ENCODE measurements at places on chromosomes 4 and X.

GRCh38 chr4:95367824-95368223 is 180.9 kb downstream of the UNC5C start:
- no peak for DNase-seq

- no peak for DNase-seq
Measured at GRCh38 chr4:100631281-100631968, 113.6 kb upstream of the EMCN start.

DNA sequence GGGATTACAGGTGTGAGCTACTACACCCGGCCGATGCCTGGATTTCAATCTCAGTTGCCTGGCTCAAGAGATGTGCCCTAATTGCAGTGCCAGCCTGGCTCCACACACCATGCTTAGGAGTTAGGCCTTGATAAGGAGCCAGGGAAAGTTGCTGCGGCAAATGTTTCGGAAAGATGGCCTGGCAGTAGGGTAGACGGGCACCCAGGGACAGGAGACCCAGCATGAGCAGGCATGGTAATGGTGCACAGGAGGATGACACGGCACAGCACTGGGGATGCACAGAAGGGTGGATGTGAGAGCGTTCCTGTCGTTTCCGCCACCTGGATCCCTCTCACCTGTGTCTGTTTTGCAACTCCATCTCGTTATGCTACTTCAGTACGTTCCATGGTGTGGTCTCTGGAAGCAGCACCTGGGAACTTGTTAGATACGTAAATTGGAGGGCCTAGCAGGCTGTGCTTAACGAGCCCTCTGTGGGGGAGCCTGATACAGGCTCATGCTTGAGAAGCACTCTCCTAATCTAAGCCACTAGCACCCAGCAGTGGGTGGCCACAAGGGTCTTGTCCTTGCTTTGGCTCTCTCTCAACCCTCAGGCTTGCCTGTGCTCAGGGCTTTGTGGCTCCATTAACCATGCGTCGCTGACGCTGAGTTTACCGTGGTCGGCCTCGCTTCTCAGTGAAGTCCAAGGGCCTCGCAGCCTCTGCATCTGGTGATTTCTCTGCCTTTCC is 20.3 kb downstream of the RNF4 start:
- no peak for DNase-seq

- peak; percentile 33 for DNase-seq
Measured at GRCh38 chr4:89294573-89295269, 12.9 kb downstream of the GPRIN3 start.

GRCh38 chr4:100540131-100540530 is 22.3 kb upstream of the EMCN start:
- DNase-seq, result no peak

GRCh38 chr4:44738615-44739014 is 12.3 kb upstream of the GNPDA2 start:
- DNase-seq, result peak; percentile 10

DNA sequence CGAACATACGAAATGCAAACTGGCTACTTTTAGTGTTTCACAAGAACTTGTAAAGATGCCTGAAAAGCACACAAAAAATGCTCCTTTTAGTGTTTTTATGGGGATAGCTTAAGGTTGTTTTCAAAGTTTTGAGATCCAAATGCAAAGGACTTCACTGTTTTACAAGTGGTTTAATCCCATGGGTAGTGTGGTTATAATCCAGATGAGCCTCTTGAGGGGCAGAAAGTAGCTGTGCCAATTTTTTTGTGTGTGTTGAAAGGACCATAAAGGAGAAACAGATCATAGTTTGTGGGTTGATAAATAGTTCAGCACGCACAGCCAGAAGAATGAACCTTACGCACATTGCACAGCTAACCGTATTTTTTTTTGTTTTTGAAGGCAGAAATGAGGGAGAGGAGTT is 126.9 kb upstream of the GIMD1 start:
- no peak for DNase-seq

DNA sequence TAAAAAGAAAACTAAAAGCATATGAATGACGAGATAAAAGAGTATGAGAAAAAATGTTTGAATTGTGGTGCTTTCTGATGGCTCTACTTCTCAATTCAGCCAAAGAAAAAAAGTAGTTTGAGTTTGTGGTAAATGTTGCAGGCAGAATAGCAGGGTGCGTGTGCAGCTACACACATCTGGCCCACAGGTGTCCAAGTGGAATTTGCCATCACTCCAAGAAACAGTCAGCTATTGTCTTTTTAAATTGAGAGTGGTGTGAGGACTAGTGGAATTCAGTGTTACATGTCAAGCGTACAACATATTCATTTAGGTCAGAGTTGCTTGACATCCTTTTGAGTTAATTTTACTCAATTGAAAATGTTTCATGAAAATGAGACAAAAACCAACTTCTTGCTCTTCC is 424.8 kb upstream of the MAD2L1 start:
- no peak for DNase-seq

DNA sequence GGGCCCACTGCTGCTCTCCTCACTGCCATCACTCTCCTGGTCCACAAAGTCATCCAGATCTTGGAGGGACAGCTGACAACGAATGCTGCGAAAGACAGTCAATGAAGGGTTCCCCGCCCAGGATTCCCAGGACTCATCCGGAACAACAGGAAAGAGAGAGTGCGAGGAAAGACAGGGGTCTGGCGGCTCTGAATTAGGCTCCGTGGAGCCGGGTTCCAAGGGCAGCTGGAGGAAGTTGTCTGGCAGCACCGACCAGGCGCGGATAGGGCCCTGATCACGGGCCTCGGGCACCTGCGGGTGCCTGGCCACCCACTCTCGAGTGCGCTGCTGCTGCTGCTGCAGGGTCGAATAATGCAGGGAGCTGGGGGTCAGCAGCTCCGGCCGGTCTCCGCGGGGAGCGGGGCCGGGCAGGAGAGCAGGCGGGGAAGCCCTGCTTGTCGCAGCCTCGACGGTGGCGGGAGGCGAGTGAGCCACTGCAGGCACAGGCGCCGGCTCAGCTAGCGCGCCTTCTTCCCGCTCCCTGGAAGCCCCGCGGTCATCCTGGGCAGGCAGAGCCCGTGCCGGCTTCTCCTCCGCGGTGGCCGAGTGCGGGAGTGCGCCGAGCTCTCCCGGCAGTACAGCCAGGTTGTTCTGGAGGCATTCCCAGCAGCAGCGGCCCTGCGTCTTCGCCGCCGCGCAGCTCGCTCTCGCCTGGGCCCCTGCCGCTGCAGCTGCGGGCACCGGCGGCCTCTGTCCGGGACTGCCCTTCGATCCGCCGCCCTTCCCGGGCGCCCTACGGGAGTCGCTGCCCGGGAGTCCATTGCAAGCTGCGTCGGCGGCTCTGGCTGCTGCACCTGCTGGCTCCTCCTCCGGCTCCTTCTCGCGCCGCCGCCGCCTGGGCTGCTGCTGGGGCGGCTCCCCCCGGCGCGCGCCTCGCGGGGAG is 1.1 kb downstream of the SOWAHB start:
- no peak for DNase-seq

GRCh38 chr4:4776934-4777333 is 82.5 kb upstream of the MSX1 start:
- DNase-seq, result no peak

- DNase-seq, result no peak
Measured at GRCh38 chrX:46959985-46960700, 47.9 kb downstream of the JADE3 start.

DNA sequence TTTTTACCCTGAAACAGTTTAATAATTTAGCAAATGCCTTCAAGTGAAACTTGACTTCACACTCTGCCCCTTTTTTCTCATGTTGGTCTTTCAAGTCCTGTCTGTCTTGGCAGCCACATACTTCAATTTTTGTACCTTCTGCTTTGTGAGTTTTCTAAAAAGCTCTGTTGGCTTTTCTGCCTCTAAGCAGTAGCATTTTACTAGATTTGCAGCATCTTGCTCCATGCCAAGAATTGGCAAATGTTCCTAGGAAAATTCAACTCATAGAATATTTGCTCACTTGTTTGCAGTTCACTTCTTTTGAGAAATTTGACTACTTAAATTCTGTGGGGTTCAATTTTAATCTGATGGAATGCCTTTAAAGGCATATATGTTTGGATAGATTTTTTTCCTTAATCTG is 59.2 kb downstream of the FAM47A start:
- no peak for DNase-seq

- no peak for DNase-seq
Measured at GRCh38 chrX:7233580-7234406, 85.8 kb upstream of the PUDP start.

DNA sequence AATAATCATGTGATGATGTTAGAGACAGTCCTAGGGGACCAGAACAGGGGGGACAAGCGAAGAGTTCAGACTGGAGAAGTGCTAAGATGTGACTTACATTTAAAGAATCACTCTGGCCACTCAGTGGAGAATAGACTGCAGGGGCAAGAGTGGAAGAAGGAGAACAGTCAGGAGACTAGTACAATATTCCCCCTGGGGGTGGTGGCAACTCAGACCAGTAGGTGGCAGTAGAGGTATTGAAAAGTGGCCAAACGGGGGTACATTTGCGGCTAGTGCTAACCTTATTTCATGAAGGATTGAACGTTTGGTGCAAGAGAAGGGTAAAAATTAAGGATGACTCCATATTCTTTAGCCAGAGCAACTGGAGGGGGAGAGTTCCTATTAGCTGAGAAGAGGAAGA is 2.7 kb upstream of the BMX start:
- peak; percentile 29 for DNase-seq

- peak; percentile 38 for DNase-seq
Measured at GRCh38 chrX:13669246-13669737, 16.4 kb downstream of the TCEANC start.

- no peak for DNase-seq
Measured at GRCh38 chrX:21255032-21255618, 119.1 kb upstream of the CNKSR2 start.

- DNase-seq, result no peak
Measured at GRCh38 chr4:175509320-175509719, 302.7 kb downstream of the GPM6A start.

- no peak for DNase-seq
Measured at GRCh38 chr4:98614094-98614493, 44.3 kb downstream of the TSPAN5 start.

DNA sequence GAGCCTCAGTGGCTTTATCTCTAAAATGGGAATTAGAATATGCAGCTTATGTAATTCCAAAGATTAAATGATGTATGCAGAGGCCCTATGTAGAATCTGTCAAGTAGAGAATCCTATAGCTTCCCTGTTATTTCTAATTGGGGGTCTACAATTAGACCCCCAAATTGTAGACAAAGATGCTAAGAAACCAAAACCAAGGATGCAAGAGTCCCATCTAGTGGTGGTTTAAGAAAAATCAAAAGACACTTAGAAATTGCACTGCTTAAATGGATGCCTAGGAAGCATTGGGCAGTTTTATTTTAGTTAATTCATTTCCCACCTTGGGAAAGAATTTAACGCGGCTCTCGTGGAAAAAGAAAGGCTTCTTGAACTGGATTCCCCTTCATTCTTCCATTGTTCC is 115.2 kb downstream of the GABRA2 start:
- DNase-seq, result no peak

DNA sequence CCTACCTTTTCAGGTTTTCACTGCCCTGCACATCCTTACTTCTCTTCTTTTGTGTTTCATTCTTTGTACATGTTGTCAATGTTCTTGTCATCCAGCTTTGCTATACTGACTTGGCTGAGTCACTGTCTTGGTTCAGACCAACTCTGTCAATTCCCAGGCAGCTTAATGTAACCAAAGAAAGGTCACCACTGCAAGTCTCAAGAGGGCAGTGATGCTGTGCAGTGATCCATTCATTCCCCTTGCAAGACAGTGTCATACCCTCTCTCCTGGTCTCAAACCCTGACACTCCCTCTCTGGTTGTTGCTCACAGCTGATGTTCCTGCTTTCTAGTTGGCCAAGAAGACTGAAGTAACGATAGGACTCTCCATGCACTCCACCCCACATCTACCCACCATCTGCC is 17.5 kb downstream of the RAB39B start:
- no peak for DNase-seq

GRCh38 chr4:74996996-74997395 is 64.1 kb downstream of the PARM1 start:
- no peak for DNase-seq

DNA sequence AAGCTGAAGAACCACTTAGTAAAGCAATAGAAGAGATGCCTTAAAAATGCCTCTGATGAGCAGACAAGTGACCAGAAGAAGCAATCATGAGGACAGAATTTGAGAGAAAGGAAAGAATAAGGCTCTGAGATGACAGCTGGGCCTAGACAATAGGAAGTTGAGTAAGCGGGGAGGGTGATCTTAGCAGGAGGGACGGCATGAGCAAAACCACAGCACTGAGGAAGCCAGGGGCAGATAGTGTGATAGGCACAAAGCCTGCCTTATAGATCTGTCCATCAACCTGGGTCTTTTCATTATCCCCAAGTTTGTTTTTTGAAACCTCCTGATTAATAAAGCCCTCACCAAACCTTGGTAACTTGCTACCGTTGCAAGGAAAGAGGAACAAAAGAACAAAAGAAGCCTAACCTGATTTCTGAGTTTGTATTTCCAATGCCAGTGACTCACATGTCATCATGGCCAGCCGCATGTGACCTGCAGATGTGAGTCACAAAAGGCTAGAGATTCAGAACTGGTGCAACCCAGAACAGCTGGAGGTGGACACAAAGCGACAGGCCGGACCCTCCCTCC is 55.7 kb upstream of the PPARGC1A start:
- no peak for DNase-seq

GRCh38 chr4:173343832-173344397 is 9.8 kb upstream of the HMGB2 start:
- no peak for DNase-seq

DNA sequence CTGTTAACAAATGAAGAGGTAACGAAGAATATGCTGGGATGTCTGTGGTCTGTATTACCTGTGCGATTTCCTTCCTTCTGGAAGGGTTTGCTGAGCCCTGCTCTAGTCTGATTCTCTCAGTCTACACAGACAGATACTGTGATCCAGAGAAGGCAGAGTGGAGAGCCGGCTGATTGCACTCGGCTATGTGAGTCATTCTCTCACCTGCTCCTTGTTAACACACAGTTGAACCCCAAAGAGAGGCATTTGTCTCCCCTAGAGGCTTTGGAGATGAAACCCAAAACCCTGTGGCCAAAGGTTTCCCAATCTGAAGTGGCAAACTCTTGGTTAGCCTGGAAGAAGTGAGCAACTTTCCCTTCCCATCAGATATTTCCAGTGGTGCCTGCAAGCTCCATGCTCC is 78.1 kb upstream of the GPC4 start:
- DNase-seq, result no peak

DNA sequence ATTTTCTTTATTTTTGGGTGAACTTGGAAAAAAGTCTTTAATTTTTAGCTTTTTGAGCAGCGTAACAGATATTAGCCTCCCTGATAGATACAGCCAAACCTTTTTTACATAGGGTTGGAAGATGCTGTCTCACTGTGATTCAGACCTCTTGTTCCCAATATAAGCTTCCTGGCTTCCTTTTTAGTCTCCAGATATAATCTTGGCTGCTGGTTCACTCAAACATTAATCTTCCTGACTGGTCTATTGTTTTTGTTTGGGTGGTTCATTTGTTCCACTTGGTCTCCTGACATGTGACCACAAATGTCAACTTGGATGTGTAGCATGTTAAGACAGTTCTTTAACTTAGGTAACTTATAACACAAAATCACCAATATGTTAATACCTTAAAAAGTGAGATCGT is 23.0 kb downstream of the RPA4 start:
- no peak for DNase-seq

GRCh38 chrX:7263330-7263729 is 115.4 kb upstream of the PUDP start:
- no peak for DNase-seq

- no peak for DNase-seq
Measured at GRCh38 chr4:114815760-114816159, 217.2 kb downstream of the UGT8 start.

GRCh38 chr4:51885363-51885762 is 42.4 kb downstream of the DCUN1D4 start:
- peak; percentile 19 for DNase-seq

Data from CD4-positive, alpha-beta T cell treated with Interferon alpha-2 for 1 hour (primary cell).